ENCODE measurements at places on chromosomes 13 and 19.
A peak's percentile ranks its signal among the peaks of the same experiment; 100 is the strongest.

DNA sequence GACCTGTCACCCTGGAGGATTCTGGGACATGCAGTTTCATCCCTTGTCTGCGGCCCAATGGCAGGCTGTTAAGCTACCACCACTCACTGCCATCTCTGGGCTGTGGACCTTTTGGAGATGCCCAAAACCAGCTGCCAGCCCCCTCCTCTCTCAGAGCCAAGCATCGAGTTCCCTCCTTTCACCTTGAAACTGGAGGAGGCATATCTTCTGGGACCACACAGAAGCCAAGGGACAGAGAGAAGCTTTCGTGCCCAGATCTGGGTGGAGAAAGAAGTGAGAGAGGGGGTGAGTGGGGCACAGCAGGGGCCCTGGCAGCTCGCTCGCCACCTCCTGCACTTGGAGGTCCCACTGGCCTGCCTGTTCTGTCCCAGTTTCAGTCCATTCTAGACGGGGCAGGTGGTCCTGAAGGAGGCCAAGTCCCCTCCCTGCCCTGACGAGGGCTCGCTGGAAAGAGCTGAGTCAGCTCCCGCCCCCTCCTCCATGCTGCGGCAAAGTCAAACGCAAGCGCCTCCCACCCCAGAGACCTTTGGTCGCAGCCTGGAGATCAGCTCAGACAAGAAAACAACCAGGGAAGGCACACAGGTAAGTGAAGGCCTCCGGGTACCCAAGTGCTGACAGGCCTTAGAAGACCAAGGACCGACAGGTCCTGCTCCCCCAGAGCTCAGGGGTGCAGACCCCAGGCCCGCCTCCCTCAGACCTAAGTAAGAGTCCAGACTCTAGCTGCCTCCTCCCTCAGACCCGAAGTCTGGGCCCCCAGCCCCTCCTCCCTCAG, 3.8 kb downstream of the BCAT2 start:
- DNase-seq: no peak

DNA sequence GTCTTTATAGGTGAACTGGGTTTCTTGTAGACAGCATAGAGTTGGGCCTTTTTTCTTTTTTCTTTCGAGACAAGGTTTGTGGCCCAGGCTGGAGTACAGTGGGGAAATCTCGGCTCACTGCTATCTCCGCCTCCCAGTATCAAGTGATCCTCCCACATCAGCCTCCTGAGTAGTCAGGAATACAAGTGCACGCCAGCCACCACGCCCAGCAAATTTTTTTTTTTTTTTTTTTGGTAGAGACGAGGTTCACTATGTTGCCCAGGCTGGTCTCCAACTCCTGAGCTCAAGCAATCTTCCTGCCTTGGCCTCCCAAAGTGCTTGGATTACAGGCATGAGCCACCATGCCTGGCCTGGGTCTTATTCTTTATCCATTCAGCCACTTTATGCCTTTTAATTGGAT, 5.1 kb upstream of the CALM3 start:
- DNase-seq: no peak

DNA sequence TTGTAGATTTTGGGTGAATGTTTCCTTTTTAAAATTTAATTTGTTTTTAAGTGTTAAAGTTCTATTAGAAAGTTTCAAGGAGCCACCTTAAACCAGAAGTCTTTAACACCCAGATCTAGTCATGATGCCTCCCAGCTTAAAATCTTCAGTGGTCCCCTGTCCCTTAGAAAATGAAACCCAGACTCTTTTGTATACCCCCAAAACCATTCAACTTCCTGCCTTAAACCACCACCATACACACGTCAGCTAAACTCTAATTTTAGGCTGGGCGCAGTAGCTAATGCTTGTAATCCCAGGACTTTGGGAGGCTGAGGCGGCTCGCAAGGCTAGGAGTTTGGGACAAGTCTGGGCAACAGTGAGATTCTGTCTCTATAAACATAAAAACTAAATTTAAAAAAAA, 37.9 kb downstream of the N4BP2L1 start:
- DNase-seq: no peak

- no peak for DNase-seq
Observed at GRCh38 chr19:33524024-33524664, 2.6 kb upstream of the PEPD start.

DNA sequence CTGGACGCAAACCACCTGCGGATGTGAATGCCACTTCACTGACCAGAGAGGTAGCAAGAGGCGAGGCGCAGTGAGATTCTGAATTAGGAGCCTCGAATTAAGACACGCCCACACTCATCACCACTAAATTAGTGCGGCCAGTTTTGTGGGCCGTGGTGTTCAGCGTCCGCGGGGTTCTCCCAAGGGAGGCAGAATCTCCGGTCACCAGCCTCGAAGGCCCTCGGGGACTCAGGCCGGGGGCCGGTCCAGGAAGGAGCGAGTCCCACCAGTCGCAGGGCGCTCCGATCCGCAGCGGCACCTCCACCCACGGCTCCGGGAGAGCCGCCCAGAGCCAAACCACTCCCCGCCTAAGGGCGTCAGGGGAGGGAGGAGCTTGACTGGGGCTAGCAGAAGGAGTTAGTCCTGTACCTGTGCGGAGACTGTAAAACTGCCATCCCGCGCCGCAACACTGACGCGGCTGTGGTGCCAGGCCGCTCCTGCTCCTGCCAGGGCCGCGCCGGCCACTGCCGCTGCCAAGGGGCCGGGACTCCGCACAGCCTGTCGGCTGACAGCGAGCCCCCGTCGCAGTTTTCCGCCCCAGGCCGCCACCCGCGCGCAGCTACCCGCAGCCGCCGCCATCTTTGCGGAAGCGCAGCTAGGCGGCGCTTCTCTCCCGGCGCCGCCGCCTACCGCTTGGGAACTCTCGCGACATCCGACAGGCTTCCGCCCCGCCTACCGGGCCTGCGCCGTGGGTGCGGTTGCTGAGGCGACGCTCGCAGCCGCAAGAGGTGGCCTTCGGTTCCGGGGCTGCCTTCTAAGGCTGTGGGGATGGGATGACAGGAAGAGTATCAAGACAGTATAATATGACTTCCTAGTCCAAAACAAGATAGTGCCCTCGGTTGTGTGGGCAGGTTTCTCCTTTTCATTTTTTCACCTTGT, at the start of gene MICU2:
Gene MICU2 (minus strand): TSS at position 640 of the 918 bp plus-strand sequence. CDS start 22 bp downstream, at position 618.
- peak; percentile 90 for DNase-seq

DNA sequence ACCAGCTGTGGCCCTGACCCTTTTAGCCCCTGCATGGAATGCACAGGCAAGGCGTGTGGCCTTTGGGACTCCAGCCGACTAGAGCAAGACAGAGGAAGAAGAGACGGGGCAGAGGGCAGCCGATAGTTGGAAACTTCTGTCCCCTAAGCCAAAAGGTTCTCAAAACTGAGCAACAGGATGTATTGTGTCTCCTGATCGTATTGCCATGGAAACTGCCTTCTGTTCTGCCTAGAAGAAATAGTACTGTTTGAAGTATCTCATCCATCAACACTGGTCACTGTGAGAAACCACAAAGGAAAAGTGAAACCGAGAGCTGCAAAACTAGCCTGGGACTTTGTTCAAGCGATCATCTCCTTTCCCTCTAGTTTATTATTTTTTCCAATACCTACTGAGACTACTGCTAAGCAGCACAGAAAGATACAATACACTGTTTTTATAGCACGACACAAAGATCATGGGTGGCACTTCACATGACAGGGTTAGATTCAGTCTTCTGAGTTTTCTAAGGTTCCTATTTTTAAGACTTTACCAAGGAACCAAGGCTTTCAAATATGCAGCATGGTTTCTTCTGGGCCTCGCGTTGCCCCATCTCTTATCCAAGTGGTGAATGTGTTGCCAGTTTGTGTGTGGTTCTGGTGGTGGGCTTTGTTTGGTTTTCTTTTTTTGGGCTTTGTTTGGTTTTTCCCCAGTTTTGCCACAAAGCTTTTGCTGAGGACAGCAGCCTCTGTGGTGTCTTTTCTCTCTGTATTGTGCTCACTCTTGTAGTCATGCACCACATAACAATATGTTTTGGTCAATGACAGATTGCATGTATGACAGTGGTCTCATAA, 49.3 kb upstream of the GPR183 start:
- DNase-seq: no peak

All from activated CD8-positive, alpha-beta memory T cell treated with anti-CD3 and anti-CD28 coated beads for 48 hours (primary cell).